ENCODE measurements at places on chromosomes 3 and 15.
A peak's percentile ranks its signal among the peaks of the same experiment; 100 is the strongest.

DNA sequence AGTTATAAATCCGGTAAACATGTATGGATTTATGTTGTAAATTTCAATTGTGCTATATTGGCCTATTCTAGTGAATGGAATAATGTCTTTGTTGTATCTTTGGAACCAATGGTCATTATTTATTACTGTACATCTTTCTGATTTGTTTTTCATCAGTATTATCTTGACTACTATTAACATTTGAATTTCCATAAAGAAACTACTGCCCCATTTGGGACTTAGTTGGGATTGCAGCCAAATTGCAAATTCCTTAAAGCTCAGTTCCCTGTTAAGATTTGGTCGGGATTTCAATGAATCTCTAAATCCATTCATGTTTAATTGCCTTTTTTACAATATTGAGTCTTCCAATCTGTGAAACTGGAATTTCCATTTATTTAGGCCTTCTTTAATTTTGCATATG, 822.4 kb upstream of the CADM2 start:
- no peak overlapping the region for H3K4me3 ChIP-seq
- H3K36me3 ChIP-seq = no peaks in the 10 kb centered on the region
- no peaks in the 10 kb centered on the region for H3K4me1 ChIP-seq
- H3K27ac ChIP-seq = no peak overlapping the region

- no peak overlapping the region for H3K4me3 ChIP-seq
- no peak overlapping the region for H3K27ac ChIP-seq
- H3K36me3 ChIP-seq = peaks cover 29% of the 10 kb centered on the region
- H3K4me1 ChIP-seq = no peaks in the 10 kb centered on the region
- H3K27me3 ChIP-seq = no peaks in the 10 kb centered on the region
Observed at GRCh38 chr3:39415983-39416382, 9.5 kb downstream of the RPSA start.

- no peak overlapping the region for H3K27ac ChIP-seq
- H3K4me3 ChIP-seq = no peak overlapping the region
- no peak for DNase-seq
- H3K4me1 ChIP-seq = no peaks in the 10 kb centered on the region
Observed at GRCh38 chr3:117084277-117084676, 374.7 kb downstream of the TUSC7 start.

DNA sequence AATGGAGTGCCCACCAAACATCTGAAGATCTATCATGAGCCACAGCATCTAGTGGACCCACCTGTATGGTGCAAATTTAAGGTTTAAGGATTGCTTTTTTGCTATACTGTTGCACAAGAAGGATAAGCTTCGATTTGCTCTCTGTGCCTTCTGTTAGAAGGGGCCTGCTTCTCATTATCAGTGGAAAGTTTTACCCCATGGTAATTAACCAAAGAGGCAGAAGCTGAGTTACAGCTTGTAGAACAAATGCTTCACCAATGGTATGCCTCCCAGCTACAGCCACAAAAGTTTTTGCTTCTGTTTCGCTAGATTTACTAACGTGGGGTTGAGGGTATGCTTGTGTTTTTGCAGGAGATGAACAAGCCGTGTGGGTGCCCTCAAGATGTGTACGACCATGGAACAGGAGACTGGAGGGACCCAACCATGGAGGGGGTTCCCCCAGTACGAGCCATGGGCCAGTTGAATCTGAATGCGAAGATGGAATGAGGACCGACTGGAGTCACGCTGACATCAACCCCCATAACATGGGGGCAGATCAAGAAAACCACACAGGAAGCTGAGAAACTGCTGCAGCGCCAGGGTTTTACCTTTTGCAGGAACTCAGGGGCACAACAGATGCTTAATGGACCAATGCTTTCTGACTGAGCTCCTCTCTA, 43.5 kb downstream of the ACAD9 start:
- no peaks in the 10 kb centered on the region for H3K4me1 ChIP-seq
- peaks cover 1% of the 10 kb centered on the region for H3K36me3 ChIP-seq
- DNase-seq = no peak
- no peak overlapping the region for H3K4me3 ChIP-seq

DNA sequence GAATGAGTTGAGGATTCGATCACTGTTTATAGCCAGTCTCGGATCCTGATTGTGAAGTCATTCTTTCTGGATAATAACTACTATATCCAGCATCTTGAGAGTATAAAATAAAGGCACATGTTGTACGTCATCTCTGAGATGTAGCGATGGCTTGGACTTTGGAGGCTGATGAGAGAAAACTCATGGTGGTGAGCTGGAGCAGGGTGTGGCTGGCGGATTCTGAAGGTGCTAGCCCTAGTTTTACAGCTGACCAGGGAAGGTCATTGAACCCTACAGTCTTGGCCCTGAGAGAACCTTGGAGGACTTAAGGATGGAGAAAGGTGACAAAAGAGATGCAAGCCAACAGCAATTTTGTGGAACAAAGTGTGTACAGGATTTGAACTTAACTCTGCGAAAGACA, 153.8 kb downstream of the IGF1R start:
- H3K27ac ChIP-seq = no peak overlapping the region
- H3K36me3 ChIP-seq = no peaks in the 10 kb centered on the region
- no peak overlapping the region for H3K4me3 ChIP-seq
- H3K4me1 ChIP-seq = peaks cover 31% of the 10 kb centered on the region
- H3K27me3 ChIP-seq = no peaks in the 10 kb centered on the region

DNA sequence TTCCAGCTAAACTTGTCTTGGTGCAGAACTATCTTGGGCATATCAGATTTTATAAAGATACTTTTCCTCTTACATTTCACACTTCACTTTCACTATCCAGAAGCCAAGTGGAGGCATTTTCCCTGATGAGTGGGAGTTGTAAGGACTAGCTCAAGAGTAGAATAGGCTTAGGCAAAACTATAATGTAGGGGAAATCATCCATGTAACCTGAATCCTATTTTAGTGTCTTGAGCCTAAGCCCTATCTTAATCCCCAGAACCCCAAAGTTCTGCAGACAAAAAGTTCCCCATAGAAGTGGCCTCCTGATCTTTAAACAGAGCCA, 42.2 kb upstream of the CD47 start:
- H3K36me3 ChIP-seq = no peaks in the 10 kb centered on the region
- peak overlapping the region; percentile 75 for H3K27ac ChIP-seq
- no peak for DNase-seq
- no peaks in the 10 kb centered on the region for H3K27me3 ChIP-seq

- no peak overlapping the region for H3K27ac ChIP-seq
- no peak for DNase-seq
- H3K4me3 ChIP-seq = no peak overlapping the region
- no peaks in the 10 kb centered on the region for H3K27me3 ChIP-seq
- no peaks in the 10 kb centered on the region for H3K36me3 ChIP-seq
- no peaks in the 10 kb centered on the region for H3K4me1 ChIP-seq
Observed at GRCh38 chr15:41150279-41150678, 34.2 kb upstream of the INO80 start.

DNA sequence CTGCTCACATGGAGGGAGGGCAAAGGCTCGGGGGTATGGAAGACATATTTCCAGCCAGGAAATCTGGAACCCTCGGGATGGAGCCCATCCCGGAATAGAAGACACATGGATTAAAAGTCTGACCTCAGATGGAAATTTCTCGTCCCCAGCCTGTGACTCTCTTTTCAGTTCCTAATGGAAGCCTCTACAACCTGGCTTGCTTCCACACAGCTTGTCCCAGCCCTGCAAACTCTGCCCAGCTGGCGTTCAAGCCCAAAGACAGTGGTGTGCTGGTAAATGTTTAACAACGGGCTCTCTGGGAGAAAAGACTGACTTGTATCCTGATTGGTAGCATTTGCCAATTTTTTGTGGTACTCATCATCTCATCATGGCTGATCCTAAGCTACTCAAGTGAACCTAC, 35.6 kb upstream of the TLE3 start:
- H3K27me3 ChIP-seq = peaks cover 67% of the 10 kb centered on the region
- no peaks in the 10 kb centered on the region for H3K36me3 ChIP-seq
- no peak overlapping the region for H3K27ac ChIP-seq
- H3K4me1 ChIP-seq = no peaks in the 10 kb centered on the region
- DNase-seq = no peak

DNA sequence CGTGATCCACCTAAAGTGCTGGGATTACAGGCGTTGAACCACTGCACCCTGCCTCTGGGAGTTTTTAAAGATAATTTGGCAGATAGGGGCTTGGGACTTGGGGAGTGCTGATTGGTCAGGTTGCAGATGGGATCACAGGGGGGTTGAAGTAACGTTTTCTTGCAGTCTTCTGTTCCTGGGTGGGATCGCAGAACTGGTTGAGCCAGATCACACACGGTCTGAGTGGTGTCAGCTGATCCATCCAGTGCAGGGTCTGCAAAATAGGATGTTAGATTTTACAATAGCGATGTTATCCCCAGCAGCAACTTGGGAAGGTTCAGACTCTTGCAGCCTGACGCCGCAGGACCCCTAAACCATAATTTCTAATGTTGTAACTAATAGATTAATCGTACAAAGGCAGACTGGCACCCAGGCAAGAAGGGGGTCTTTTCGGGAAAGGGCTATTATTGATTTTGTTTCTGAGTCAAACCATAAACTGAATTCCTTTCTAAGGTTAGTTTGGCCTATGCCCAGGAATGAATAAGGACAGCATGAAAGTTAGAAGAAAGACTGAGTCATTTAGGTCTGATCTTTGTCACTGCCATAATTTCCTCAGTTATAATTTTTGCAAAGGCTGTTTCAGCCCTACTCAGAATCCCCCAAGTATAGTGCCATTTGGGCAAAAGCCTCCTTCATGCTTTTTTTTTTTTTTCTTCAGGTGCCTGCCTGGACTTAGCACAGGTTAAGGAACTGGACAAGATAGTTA, 1.5 kb upstream of the CA12 start:
- no peaks in the 10 kb centered on the region for H3K27me3 ChIP-seq
- H3K36me3 ChIP-seq = no peaks in the 10 kb centered on the region
- H3K4me1 ChIP-seq = peaks cover 14% of the 10 kb centered on the region
- peak; percentile 37 for DNase-seq
- no peak overlapping the region for H3K27ac ChIP-seq
- no peak overlapping the region for H3K4me3 ChIP-seq

DNA sequence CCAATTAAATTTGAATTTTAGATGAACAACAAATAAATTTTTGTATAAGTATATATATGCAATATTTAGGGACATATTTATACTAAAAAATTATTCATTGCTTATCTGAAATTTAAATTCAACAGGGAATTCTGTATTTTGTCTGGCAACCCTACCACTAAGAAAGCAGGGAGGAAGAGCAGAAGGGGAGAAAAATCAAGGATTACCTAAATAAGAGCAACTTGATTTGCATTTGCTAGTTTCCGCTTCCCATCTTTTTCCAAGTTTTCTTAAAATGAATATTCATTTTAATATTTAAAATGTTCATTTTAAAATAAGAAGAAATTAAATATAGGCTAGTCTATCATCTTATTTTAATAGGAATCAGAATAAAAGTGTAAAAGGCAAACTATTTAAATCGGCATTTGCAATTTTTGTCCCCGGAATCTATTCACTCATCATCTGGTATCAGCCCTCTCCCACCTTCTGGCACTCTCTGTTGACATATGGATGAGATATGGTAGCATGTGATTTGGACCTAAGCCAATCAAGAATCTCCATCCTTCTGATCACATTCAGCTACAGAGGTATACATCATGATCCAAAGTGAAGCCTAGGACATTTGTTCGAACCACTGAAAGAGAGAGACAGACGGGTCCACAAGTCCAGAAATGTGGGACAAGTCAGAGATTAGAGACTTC, 82.6 kb downstream of the TRANK1 start:
- no peak overlapping the region for H3K27ac ChIP-seq
- no peaks in the 10 kb centered on the region for H3K27me3 ChIP-seq

GRCh38 chr15:22799902-22800301, 13.5 kb downstream of the NIPA1 start:
- no peak for DNase-seq
- H3K27ac ChIP-seq = no peak overlapping the region
- H3K27me3 ChIP-seq = no peaks in the 10 kb centered on the region
- no peak overlapping the region for H3K4me3 ChIP-seq
- no peaks in the 10 kb centered on the region for H3K36me3 ChIP-seq

DNA sequence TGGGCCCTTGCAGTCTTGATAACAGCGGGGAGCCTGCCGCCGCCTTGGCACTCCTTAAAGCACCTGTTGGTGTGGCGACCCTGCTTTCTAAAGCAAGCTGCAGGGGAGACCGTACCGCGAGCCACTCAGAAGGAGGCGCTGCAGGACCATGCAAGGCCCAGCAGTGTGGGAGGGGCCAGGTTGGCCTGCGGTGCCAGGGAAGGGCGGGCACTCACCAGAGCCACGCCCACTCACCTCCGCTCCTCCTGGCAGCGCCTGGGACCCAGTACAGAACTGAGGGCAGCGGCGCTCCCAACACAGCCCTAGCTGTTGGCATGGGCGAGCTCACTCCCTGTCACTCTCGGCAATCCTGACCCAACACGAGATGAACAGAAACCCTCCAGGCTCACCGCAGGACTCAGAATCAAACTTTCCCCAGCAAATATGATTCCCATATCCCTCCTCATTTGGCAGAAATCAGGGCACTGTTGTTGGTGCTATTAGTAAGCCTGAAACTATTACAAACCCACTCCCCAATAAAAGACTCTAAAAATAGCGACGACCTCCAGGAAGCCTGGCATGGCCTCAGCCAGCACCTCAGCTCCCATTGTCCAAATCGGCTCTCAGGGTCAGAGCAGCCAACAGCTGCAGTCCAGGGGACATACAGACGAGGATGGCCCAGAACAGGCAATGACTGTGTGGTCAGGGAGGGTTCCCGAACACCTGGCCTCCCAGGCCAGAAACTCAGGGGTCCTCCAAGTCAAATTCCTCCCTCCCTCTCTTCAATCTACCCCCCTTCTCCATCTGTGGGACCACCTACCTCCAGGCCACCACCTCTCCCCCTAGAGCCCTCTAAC, 77.2 kb downstream of the TBC1D2B start:
- DNase-seq = peak; percentile 39
- peaks cover 11% of the 10 kb centered on the region for H3K4me1 ChIP-seq
- H3K27ac ChIP-seq = no peak overlapping the region

Data from IMR-90 (cell line).